ENCODE measurements at places on chromosomes 5 and 9. TPM values are rescaled to one million over a fixed set of nuclear protein-coding genes. Genes with fewer than 3 reads are reported as not detected.

DNA sequence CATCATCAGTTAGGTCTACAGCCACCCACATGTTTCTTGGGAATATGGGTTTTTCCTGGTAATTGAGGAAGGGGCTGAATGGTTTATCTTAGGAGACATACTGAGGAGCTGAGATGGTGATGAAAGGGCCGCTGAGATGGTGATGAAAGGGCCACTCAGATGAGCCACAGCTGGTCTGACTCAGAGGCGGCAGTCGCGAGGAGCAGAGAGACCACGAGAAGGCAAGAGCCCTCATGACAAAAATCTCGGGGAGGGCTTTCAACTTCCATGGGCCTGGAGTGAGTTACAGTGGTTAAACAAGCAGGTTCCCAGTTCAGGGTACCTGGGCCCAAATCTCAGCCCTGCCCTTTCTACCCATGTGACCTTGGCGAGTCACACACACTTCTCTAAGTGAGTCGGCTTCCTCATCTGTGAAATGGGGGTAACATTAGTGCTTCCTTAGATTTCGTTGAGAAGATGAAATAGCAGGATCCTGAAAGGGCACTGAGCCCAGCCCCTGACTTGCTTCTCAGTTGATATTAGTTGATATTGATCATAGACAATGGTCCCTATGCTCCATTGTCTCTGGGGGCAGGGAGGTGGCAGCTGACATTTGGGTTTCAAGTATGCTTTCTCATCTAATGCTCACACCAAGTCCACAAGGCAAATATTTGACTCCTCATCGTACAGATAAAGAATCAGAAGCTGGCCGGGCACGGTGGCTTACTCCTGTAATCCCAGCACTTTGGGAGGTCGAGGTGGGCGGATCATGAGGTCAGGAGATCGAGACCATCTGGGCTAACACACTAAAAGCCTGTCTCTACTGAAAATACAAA, 169.5 kb downstream of the RGS3 start:
- H3K36me3 ChIP-seq, result no peaks in the 10 kb centered on the region
- DNase-seq, result peak; percentile 21

- no peaks in the 10 kb centered on the region for H3K4me1 ChIP-seq
- DNase-seq, result no peak
- no peaks in the 10 kb centered on the region for H3K27me3 ChIP-seq
- H3K27ac ChIP-seq, result no peak overlapping the region
- no peaks in the 10 kb centered on the region for H3K36me3 ChIP-seq
Measured at GRCh38 chr9:78133751-78134150, 102.1 kb upstream of the CEP78 start.

GRCh38 chr9:130490981-130491380, 46.2 kb downstream of the ASS1 start:
- no peaks in the 10 kb centered on the region for H3K27me3 ChIP-seq
- H3K4me3 ChIP-seq, result no peak overlapping the region
- no peak overlapping the region for H3K27ac ChIP-seq
- no peaks in the 10 kb centered on the region for H3K4me1 ChIP-seq
- H3K36me3 ChIP-seq, result no peaks in the 10 kb centered on the region
- no peak for DNase-seq

DNA sequence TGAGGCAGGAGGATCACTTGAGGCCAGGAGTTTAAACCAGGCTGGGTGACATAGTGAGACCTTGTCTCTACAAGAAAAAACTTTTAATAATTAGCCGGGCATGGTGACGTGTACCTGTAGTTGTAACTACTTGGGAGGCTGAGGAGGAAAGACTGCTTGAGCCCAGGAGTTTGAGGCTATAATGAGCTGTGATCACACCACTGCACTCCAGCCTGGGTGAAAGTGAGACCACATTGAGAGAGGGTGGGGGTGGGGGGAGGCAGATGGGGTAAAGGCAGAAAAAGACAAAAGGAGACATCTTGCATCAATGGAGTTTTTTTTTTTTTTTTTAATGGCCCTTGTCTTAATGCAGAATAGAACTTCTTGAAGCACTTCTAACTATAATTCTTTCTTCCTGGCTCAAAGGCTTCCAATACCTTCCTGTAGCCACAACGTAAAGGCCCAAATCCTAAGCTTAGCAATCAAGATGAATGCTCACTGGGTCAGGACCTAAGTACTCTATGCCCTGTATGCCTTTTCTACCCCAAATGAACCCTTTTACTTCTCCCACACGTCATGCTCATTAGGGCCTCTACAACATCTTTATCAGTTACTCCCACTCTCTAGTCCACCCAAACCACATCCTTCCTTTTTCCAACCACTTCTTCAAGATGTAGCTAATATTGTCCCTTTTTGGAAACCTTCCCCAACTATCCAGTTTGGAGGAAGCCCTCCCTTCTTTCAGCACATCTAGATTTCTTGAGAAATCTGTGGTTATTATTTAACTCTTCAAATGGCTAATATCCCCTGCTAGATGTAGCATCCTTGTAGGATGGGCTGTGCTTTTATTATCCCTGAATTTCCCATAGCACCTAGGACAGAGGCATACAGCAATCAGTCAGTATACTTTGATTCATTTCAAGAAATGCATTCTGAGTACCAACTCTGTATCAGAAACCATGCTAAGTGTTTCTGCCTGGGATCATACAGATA, 40.8 kb downstream of the CSF2 start:
- no peaks in the 10 kb centered on the region for H3K4me1 ChIP-seq
- no peak overlapping the region for H3K27ac ChIP-seq
- no peak for DNase-seq
- no peaks in the 10 kb centered on the region for H3K36me3 ChIP-seq
- H3K27me3 ChIP-seq, result no peaks in the 10 kb centered on the region
- no peak overlapping the region for H3K4me3 ChIP-seq

DNA sequence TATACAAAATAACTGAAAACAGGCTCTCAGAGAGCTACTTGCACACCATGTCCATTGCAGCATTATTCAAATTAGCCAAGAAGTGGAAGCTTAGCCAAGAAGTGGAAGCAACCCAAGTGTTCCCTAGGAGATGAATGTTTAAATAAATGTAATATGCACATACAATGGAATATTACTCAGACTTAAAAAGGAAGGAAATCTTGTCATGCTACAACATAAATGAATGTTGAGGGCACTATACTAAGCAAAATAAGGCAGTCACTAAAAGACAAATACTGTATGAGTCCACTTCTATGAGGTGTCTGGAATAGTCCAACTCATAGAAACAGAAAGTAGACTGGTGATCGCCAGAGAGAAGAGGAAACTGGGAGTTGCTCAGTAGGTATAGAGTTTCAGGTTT, 438.1 kb downstream of the MAT2B start:
- no peaks in the 10 kb centered on the region for H3K4me1 ChIP-seq
- no peak overlapping the region for H3K4me3 ChIP-seq
- no peaks in the 10 kb centered on the region for H3K36me3 ChIP-seq
- H3K27me3 ChIP-seq, result no peaks in the 10 kb centered on the region
- no peak for DNase-seq

GRCh38 chr9:82588301-82589180, 474.4 kb downstream of the RASEF start:
- H3K27ac ChIP-seq, result no peak overlapping the region
- no peak for DNase-seq
- H3K27me3 ChIP-seq, result no peaks in the 10 kb centered on the region
- no peak overlapping the region for H3K4me3 ChIP-seq
- H3K36me3 ChIP-seq, result no peaks in the 10 kb centered on the region
- H3K4me1 ChIP-seq, result peaks cover 3% of the 10 kb centered on the region

DNA sequence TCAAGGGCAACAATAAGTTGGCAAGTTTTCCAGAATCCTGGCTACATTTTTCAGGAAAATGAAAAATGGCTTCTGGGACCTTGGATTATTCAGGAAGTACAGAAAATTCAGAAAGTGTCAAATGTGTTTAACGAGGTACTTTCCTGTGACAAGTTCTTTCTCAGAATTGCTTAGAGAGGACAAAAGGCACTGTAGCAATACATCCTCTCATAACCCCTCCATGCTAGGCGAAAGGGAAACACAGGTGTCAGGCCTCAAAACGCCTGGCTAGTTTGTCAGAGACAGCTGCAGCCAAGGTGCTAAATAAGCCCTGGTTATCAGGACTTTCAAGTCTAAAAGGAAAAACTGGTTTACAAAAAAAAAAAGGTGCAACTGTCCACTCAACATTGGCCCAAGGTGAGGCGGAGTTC, 115.2 kb downstream of the GNAQ start:
- H3K36me3 ChIP-seq, result no peaks in the 10 kb centered on the region
- no peak for DNase-seq
- H3K27me3 ChIP-seq, result no peaks in the 10 kb centered on the region
- H3K4me3 ChIP-seq, result no peak overlapping the region
- peaks cover 21% of the 10 kb centered on the region for H3K4me1 ChIP-seq
- no peak overlapping the region for H3K27ac ChIP-seq

DNA sequence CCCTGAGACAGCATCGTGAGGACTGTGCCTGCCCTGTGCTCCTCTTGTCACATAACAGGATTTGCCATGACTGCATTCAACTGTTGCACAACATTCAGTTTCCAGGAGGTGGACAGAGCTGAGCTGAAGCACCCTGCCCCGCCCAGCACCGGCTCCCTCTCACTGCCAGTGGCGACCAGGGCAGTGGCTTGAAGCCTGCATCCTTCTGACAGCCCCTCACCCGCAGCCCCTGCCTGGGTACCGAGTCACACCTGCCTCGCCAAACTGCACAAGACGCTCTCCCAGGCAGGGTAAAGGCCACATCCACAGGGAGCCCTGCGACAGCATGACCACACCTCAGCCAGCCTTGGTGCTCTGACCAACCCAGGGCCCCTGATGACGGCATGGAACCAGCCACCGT, 59.9 kb upstream of the ZNF354A start:
- no peaks in the 10 kb centered on the region for H3K4me1 ChIP-seq
- no peak overlapping the region for H3K27ac ChIP-seq
- no peak overlapping the region for H3K4me3 ChIP-seq
- H3K36me3 ChIP-seq, result no peaks in the 10 kb centered on the region
- DNase-seq, result peak; percentile 46

DNA sequence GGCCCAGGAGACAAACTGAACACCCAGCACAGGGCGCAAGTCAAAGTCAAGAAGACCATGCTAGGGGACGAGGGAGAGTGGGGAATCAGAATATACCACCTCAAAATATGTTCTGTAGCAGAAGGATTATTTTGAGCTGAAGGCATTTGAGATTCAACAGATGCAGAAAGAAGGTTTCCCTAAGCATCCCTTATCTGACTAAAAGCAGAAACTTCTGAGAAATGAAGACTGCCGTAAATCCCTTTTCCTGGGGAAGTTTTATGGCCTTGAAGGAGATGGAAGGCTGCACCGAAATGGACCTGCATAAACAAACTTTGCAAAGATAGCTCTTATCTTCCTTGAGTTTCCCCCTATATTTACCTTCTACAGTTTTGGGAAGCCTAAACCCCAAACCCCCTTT, 72.8 kb downstream of the PTTG1 start:
- no peaks in the 10 kb centered on the region for H3K27me3 ChIP-seq
- DNase-seq, result no peak
- H3K4me1 ChIP-seq, result no peaks in the 10 kb centered on the region
- no peaks in the 10 kb centered on the region for H3K36me3 ChIP-seq
- H3K4me3 ChIP-seq, result no peak overlapping the region

DNA sequence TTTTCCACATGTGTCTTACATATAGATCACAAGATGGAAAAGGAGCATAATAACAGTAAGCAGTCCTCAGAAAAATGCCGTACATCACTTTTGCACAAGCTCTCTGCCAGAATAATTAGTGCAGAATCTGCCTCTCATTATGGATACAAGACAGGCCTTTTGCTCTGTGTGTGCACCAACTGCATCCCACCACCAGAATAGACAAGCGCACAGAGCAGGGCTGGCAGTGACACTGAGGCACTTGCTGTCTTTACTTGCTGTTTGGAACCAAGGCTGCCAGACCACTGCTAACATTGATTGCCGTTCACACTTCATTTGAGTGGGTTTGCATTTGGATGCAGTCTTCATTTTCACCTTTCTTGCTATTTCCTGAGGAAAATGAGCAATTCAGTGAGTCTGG, 741.3 kb downstream of the TLE1 start:
- no peaks in the 10 kb centered on the region for H3K4me1 ChIP-seq
- no peaks in the 10 kb centered on the region for H3K36me3 ChIP-seq
- no peak overlapping the region for H3K27ac ChIP-seq
- no peaks in the 10 kb centered on the region for H3K27me3 ChIP-seq
- DNase-seq, result no peak

DNA sequence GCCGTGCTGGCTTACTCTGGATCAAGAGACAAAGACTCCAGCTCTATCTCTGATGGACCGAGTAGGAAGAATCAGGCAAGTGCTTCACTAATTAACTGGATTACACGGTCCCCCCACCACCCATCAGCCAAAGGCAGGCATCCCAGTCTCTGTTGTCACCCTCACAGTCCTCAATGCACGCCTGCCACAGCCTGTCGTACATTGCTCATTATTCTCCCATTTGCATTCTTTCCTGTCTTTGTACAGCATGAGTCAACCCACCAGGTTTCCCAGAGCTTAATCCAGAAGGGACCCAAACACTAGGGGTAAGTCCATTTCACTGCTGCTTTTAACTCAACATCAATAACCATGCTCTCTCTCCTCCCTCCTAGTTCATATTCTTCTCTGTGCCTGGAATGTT, 44.4 kb downstream of the PCA3 start:
- H3K36me3 ChIP-seq, result no peaks in the 10 kb centered on the region
- H3K27me3 ChIP-seq, result no peaks in the 10 kb centered on the region
- H3K4me1 ChIP-seq, result no peaks in the 10 kb centered on the region
- H3K4me3 ChIP-seq, result no peak overlapping the region
- H3K27ac ChIP-seq, result no peak overlapping the region
- DNase-seq, result no peak

DNA sequence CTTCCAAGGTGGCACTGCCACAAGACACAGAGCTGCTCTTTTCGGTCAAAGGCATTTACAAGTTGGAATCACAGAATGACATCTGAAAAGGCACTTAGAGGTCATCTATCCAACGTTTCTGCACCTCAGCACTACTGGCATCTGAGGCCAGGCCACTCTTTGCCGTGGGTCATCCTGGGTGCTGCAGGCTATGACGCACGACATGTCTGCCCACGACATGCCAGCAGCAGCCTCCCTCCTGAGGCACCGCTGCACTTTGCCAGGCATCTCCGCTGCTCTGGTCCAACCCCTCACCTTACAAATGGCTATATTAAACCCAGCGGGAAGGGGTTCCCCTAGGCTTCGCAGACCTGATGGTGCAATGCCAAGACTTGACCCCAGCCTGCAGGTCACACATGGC, 8.1 kb downstream of the SURF4 start:
- no peaks in the 10 kb centered on the region for H3K27me3 ChIP-seq
- H3K27ac ChIP-seq, result peak overlapping the region; percentile 57
- H3K4me3 ChIP-seq, result peak overlapping the region; percentile 8
- DNase-seq, result no peak
- H3K36me3 ChIP-seq, result peaks cover 40% of the 10 kb centered on the region

DNA sequence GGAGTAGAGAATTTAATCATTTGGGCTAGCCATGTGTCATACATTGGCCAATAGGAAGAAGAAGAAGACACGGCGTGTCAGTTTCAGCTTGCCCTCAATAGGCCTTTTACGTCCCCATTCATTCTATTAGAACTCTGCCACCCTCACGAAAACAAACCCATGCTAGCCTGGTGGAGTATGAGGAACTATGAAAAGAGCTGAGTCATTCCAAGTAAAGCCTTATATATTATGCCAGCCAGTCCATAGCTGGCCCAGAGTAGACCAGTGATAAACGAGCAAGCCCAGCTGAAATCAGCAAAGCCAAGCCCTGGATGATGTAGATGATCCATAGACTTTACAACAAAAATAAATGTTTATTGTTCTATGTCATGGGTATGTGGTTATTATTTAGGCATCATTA, 895.1 kb downstream of the TLE1 start:
- H3K27ac ChIP-seq, result no peak overlapping the region
- no peaks in the 10 kb centered on the region for H3K4me1 ChIP-seq
- H3K36me3 ChIP-seq, result no peaks in the 10 kb centered on the region
- no peaks in the 10 kb centered on the region for H3K27me3 ChIP-seq

The COL23A1 gene
- 0.28 TPM for total RNA-seq

The CMYA5 gene
- total RNA-seq, result 0.28 TPM

The TAF11L5 gene
- total RNA-seq, result not detected
